Activated CD8-positive, alpha-beta memory T cell treated with anti-CD3 and anti-CD28 coated beads for 36 hours (primary cell): ENCODE measurements at places on chromosomes 6 and 20. TPM values are rescaled to one million over a fixed set of nuclear protein-coding genes. Genes with fewer than 3 reads are reported as not detected.

RIN2 gene
- total RNA-seq, result not detected

PDE10A gene
- total RNA-seq, result not detected

DDO gene
- not detected for total RNA-seq

NHLRC1 gene
- 0.23 TPM for total RNA-seq
